Mesothelial cell of epicardium (in vitro differentiated cells): ENCODE measurements at places on chromosomes 2 and 18.
A peak's percentile ranks its signal among the peaks of the same experiment; 100 is the strongest.

DNA sequence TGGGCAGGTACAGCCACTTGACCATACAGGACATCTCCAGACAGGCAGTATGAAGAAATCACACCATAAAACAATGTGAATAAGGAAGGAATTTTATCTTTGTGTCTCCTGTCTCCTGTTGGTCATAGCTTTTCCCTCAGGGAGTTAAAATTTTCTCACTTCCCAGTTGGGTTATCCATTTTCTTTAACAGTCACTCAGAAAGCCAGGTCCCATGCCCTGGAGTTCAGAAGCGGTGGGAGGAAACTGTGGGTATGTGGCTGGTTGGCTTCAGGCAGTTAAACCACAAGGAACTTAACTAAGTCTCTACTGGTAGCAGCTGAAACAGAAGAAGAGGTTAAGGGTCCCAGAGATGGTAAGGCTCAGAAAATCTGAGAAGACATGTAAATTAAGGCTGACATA is 6.5 kb upstream of the SMAD2 start:
- DNase-seq, result no peak

DNA sequence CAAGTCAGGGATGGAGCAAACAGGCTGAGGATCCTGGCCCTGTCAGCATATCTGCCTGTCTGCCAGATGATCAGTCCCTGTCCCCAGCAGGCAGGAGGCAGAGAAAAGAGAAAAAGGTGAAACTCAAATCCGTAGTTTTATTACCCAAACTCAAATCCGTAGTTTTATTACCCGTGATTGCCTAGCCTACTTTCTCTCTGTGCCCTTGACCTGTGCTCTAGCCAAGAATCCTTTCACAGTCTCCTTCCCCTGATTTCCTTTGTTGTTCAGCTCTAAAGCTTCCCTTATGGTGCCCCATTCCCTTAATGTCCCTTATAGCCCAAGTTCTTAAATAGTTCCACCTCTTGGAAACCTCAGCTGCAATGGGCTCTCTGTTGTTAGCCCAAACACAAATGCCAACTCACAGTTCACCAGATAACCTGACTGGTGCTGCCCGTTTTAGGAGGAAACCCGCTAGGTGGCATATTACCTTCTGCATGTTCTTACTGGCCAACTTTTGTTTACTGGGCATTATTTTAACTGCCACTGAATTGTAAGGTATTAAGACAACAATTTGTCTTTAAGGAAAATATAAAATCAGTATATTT is 125.7 kb upstream of the FZD5 start:
- no peak for DNase-seq

DNA sequence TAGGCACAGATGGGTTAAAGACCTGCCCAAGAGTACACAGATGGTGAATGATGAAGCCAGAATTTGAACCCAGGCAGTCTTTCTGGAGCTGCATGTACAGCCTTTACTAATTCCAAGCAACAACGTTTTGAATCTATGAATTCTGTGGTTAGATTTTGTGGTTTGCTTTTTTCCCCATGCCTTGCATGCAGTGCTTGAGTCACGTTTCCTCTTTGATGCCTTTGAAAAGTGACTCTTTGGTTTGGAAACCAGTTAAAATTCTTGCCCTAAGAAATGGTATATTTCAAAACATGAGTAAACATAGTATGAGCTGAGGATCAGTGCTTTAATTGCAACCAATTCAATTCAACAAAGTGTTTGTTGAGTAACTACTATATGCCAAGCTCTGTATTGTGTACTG is 48.2 kb upstream of the PPM1B start:
- DNase-seq, result no peak

GRCh38 chr2:15753811-15754702 is 162.4 kb downstream of the DDX1 start:
- DNase-seq, result no peak

DNA sequence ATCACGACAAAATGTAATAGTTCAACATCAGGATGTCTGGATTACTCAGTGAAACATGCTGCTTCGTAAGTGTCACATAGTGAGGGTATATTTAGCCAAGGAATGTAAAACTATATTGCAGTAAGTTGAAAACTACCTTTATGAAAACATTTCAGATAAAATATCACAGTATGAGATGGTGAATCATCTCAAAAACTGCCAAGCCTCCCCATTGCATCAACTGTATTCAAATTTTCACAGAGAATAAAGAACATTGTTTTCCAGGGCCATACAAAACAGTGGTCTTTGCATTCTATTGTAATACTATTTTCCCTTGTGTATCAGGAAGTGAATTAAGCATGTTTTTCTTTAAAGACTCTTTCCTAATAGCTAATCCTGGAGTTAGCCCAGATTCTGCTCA is 47.6 kb upstream of the MSTN start:
- no peak for DNase-seq

- DNase-seq, result no peak
These were observed 17.0 kb downstream of the TNFAIP6 start for GRCh38 chr2:151374436-151374835.

DNA sequence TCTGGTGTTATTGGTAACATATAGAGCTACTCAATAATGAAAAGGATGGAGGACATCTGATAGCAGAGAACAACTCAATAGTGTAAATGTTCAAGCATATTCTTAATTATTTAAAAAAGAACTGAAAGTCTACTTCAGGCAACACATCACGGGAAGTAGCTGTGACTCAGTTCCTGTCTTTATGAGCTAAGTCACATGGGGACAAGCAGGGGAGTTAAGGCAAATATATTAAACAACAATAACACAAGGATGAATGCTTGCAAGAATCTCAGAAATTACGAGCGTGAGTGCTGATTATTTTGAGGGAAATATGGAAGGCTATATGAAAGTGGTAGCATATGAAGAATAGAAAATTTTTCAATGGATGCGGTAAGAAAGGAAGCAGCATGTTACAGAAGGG is 4.0 kb upstream of the HNMT start:
- no peak for DNase-seq

GRCh38 chr2:119821266-119821665 is 61.5 kb downstream of the PTPN4 start:
- DNase-seq, result no peak

- DNase-seq, result peak; percentile 24
These were observed 103.5 kb upstream of the CTDP1 start for GRCh38 chr18:79575891-79576685.

GRCh38 chr2:54209379-54209778 is 46.6 kb downstream of the TSPYL6 start:
- no peak for DNase-seq

DNA sequence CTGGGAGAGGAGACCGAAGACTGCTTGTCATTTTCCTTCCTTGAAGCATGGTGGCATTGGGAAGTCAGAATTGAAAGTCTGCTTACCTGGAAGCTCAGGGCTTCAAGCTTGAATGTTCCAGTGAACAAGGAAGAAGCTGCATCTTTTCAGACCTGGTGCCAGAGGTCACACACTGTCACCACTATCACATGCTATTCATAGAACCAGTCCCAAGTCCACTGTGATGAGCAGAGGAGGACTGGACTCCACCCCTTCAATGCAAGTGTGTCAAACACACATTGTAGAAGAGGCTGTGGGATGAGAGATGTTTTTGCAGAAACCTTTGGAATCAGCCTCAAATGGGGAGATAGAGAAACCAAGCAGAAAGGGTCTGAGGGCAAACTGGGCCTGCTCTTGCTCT is 81.4 kb downstream of the LYPD1 start:
- no peak for DNase-seq

- DNase-seq, result no peak
These were observed 285.4 kb upstream of the MGAT5 start for GRCh38 chr2:133968446-133968845.
